ENCODE measurements at places on chromosomes 4 and X.
A peak's percentile ranks its signal among the peaks of the same experiment; 100 is the strongest.

GRCh38 chr4:64340218-64341110 lies 68.8 kb downstream of the TECRL start:
- DNase-seq = no peak

DNA sequence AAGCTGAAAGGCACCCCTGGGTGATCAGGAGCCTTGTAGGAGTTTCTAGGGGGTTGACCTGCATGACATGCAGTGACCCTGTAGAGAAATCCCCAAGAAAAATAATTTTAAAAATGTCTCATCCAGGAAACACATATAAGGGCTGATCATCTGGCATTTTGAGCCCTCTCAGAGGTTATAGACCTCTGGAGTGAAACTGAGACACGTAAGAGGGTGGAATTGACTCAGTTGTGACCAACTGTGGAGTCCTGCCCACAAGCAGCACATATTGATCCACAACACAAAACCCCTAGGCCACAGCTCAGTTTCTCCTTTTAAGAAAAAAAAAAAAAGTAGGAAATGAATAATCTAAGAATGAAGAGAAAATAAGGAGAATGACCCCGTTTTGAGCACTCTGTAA lies 32.5 kb upstream of the MTMR8 start:
- DNase-seq = no peak

GRCh38 chrX:13741695-13742094 lies 7.1 kb downstream of the OFD1 start:
- no peak for DNase-seq

GRCh38 chrX:79601341-79602131 lies 234.4 kb upstream of the ITM2A start:
- no peak for DNase-seq

DNA sequence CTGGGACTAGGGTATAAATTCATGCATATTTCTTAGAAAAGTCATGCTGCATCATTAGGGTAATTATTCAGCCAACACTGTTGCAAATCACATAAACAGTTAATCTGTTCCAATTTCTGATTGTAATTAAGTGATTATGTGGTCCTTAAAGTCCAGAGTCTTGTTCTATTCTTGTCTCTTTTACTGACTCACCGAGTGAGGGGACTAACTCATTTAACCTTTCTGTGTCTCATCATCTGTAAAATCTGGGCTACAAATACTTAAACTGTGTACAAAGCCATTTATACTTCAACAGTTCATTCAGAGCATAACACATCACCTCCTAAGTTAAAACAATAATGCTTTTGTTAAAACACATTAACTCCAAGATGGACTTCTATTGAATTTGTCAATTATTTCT lies 65.4 kb upstream of the KLHL13 start:
- no peak for DNase-seq

GRCh38 chrX:139967300-139967699 lies 2.0 kb upstream of the CXorf66 start:
- no peak for DNase-seq

DNA sequence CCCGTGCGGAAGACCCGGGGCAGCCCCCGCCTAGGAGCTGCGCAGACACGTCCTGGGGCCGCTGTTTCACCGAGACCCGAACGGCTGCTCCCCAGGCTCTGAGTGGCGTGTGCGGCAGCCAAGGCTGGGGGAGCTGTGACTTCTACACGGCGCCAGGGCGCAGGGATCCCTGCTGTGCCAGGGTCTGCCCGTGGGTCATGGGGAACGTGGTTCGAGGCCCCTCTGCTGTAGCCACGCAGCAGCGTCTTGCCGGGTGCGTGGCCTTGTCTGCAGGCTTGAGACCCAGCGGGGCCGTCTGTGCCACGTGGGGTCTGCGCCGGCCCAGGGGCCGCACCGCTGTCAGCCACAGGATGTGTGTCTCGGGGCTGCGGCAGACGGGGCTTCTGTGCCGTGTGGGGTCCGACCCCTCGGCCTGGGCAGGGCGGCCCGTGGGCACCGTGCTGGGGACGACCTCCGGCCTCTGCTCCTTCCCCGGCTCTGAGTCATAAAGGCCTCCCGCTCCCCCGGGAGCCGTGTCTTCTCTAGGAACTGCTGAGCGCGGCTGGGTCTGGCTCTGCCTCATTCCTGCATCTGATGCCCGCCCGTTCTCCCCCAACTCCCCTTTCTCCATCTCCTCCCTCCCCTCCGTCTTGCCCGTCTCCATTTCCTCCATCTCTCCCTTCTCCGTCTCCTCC lies 12.7 kb upstream of the GTPBP6 start:
- DNase-seq = no peak

DNA sequence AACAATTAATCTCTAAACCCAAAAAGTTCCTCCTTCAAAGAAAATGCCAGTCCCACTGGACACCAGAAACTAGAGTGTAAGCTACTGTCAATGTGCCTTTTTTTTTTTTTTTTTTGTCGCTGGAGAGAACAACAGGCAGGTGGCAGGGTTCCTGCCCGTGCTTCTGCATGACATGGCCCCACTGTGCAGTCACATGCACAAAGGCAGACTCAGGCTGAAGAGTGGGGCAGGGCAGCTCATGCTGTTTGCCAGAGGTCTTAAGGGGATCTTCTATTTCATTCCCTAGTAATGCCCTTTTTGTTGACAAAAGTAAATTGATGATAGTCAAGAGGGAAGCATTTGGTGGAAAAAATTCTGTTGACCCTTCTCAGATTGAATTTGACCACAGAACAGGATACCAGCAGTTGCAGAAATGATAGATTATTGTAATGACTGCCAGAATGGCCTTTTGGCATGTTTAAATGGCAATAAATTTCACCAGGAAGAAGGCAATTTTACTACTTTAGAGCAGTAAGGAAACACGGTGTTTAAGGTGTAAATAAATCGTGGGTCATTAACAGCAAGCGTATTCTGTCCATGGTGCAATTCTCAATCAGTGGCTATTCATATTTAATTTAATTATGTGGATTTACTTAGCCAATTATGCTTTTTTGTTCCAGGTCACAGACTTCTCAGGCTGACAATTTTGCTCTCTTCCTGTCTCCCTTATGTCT lies 80.9 kb downstream of the NKX6-1 start:
- no peak for DNase-seq

- no peak for DNase-seq
Measured at GRCh38 chr4:109735566-109736365, 5.9 kb upstream of the PLA2G12A start.

DNA sequence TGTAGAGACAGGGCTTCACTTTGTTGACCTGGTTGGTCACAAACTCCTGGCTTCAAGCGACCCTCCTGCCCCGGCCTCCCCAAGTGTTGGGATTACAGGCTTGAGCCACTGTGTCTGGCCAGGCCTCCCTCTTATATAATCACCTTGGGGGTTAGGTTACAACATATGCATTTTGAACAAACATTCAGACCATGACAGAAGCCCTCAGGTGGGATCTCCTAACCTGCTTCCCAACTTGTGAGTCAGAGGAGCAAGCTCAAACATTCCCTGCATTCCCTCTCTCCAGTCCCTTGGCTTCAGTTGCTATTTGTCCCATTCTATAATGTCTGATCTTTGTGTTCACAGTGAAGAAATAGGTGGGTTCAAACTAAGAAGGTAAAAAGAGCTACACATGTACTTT lies 76.5 kb upstream of the NRK start:
- DNase-seq = no peak

DNA sequence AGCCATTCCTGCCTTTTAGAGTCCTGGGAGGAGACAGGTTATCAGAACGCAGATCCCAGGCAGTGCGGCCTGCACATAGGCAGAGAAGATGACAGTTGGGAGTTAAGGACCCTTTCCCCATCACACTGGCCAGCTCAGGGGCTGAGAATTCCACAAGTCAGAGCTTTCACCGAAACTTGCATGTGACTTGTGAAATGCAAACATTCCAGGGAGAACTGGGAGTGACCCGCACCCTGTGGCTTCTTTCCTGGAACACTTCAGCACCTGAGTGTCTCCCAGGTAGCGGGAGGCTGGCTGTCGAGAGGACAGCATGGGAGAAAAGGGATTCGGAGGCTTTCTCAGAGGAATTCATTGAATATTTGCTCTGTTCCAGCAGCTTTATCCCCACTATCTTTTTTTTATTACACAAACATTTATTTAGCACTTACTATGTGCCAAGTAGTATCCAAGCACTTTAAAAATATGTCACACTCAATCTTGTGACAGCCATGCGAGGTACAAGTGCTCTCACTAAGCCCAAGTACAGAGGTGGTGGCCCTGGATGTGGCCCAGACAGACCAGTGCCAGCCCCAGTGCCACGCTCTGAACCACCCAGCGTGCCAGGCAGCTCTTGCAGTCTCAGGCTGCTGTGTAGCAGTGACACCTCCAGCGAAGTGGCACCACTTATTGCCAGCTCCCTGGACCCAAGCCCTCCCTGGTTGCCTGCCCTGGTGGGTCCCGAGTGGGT lies 100.5 kb downstream of the PHKA2 start:
- DNase-seq = no peak

GRCh38 chrX:21974011-21974385 lies 33.5 kb downstream of the SMS start:
- DNase-seq = no peak

- DNase-seq = peak; percentile 26
Measured at GRCh38 chrX:25020905-25021449, 5.2 kb upstream of the ARX start.

- DNase-seq = no peak
Measured at GRCh38 chrX:105765691-105766090, 56.6 kb upstream of the NRK start.

GRCh38 chr4:21470535-21470934 lies 478.0 kb downstream of the KCNIP4 start:
- DNase-seq = no peak

DNA sequence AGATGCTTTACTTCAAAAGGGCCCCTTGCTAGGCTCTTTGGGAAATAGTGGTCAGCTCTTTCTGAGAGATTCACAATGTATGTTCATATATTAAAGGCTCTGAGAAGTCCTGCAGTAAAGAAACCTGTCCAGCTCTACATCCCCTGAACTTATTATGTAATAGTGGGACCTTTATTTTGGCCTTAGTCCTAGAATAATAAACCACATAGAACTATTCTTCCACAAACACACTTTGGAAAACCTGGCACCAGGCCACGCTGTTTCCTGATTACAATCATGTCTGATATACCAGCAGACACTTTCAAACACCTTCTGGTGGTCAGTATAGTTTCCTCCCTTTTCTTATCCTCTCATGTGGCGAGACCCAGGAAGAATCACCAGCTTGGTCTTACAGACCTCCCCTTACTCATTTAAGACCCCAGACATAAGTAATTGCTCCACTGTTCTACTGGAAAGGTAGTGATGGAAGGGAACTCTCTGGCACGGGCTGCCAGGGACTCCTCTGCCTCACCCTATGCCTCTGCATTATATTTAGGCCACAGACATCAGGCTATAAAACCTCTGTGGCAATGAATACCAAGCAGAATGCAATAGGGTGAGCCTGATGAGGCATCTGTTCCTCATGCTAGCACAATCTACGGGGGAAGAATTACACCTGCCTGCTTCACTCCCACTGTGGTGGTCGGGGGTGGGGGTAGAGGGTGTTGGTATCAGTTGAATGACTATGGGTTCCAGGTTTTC lies 5.7 kb upstream of the PPEF1 start:
- DNase-seq = no peak

GRCh38 chrX:68808686-68809357 lies 20.0 kb upstream of the EFNB1 start:
- no peak for DNase-seq

GRCh38 chr4:78040431-78040830 lies 16.7 kb upstream of the FRAS1 start:
- DNase-seq = no peak

DNA sequence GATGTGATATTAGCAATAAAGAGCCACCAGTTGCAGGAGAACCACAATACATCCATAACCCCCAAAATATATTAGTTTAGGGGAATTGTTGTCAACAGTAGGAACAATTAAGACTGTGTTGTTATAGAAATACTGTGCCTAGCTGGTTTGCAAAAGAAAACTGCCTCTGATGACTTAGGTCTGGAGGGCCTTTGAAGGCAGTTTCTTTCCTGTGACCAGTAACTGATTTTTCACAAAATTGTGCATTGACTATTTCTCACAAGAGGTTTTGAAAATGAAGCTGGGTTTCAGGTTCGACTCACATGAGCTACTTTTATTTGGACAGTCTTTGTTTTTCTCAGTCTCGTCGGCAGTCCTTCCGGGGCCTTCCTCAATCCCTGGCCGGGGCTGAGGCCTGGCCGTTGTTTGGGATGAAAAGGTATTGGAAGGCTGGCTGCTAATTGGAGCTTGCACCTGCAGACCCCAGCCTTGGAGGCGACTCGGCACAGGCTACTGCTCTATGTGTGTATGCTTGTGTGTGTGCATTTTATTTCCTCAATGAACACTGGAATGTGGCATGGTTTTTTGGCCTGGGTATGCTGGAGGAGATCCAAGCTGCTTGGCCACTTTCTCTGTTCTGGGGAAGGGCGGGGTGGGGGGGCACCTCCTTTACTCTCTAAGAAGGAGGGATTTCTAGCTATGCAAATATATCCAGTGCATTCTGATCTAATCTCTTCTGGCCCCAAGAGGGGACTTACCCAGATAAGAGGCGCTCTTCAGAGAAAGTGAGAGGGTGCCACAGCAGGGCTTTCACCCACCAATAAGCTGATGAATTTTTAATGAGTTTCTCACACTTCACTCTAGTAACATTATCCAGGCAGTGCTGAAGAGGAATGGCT lies 49.5 kb upstream of the LNX1 start:
- no peak for DNase-seq

- no peak for DNase-seq
Measured at GRCh38 chr4:186957952-186958555, 234.4 kb upstream of the FAT1 start.

DNA sequence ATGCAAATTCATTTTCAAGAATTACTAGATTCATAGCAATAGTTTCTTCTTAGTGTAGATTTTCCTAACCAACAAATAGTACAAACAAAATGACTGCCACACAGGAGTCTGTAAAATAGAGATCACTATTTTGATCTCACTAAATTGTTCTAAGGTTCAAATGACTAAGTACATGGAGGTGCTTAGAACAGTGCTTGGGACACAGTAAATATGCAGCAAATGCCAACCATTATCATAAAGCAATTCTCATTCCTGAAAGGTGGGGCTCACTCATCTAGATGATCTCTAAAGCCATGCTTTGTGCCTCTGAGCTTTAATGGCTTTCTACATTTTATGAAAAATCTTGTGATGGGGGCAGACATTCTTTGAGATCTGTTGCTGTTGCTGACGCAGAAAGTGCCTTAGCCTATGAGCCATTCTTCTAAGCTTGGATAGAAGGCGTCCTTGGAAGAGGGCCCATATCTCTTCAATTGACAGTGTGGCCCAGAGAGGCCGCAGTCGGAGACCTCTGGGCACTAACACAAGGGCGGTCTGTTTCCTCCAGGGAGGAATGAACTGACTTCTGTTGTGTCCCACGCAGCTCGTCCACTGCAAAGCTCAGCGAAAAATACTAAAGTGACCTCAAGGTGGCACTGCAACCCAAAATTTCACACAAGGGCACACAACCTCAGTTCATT lies 23.5 kb downstream of the TLR10 start:
- DNase-seq = peak; percentile 66

DNA sequence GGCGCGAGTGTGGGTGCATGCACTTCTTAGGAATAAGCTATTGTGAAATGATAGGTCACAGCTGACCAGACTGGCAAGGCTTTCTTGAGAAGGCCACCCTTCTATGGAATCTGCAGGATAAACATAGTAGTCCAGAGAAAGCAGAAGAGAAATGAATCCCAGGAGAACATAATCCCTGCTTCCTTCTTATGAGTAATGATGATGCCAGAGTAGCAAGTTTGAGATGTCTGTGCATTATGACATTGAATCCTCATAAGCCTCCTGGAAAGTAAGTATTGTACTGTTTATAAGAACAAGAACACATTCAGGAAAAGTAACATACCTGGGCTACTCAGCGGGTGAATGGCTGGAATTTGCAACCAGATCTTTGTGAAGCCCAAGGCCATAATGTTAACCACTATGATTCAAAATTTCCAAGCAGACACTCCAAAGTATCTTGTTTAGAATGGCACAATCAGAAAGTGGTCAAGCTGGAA lies 272.1 kb upstream of the HS3ST1 start:
- DNase-seq = no peak

- no peak for DNase-seq
Measured at GRCh38 chr4:7328913-7329638, 105.7 kb downstream of the PSAPL1 start.

All from activated naive CD4-positive, alpha-beta T cell treated with Interleukin-2 at 50 U/mL for 16 hours (primary cell).